ENCODE measurements at places on chromosomes 2 and 18.
A peak's percentile ranks its signal among the peaks of the same experiment; 100 is the strongest.

GRCh38 chr2:88765154-88765888 is 73.8 kb downstream of the RPIA start:
- H3K36me3 ChIP-seq, result no peaks in the 10 kb centered on the region
- H3K4me3 ChIP-seq, result peak overlapping the region; percentile 18
- no peaks in the 10 kb centered on the region for H3K4me1 ChIP-seq
- DNase-seq, result peak; percentile 30
- H3K27me3 ChIP-seq, result peaks cover 38% of the 10 kb centered on the region

GRCh38 chr2:2919574-2920365 is 457.8 kb downstream of the EIPR1 start:
- H3K27me3 ChIP-seq, result no peaks in the 10 kb centered on the region
- no peaks in the 10 kb centered on the region for H3K36me3 ChIP-seq
- H3K4me3 ChIP-seq, result no peak overlapping the region
- H3K27ac ChIP-seq, result no peak overlapping the region
- no peaks in the 10 kb centered on the region for H3K4me1 ChIP-seq
- no peak for DNase-seq

GRCh38 chr2:209977386-209978239 is 24.8 kb upstream of the RPE start:
- no peak overlapping the region for H3K4me3 ChIP-seq
- H3K27me3 ChIP-seq, result no peaks in the 10 kb centered on the region
- H3K36me3 ChIP-seq, result no peaks in the 10 kb centered on the region
- peak; percentile 39 for DNase-seq
- no peak overlapping the region for H3K27ac ChIP-seq

- no peak for DNase-seq
- H3K4me1 ChIP-seq, result peaks cover 4% of the 10 kb centered on the region
- no peak overlapping the region for H3K27ac ChIP-seq
- no peaks in the 10 kb centered on the region for H3K36me3 ChIP-seq
Measured at GRCh38 chr2:205128726-205129125, 553.6 kb upstream of the NRP2 start.

GRCh38 chr2:88829607-88830463 is 138.4 kb downstream of the RPIA start:
- DNase-seq, result no peak
- H3K36me3 ChIP-seq, result no peaks in the 10 kb centered on the region
- H3K4me1 ChIP-seq, result no peaks in the 10 kb centered on the region
- H3K4me3 ChIP-seq, result no peak overlapping the region

DNA sequence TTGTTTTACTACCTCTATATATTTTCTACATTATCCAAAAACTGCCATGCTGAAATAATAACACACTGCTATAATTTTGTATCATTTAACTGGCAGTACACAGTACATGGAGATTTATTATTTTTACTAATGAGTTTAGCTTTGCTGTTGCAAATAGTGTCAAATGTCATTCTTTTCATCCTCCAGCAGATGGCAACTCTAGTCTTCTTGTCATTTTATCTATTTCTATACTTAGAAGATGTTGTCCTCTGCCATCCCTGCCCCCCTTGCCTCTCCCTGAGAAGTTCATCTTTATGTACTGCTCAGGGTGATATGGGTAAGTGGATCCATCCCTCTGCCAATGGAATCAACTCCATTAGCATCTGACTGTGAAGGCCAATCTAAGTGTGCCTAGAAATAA is 21.7 kb upstream of the LRRTM1 start:
- no peak overlapping the region for H3K4me3 ChIP-seq
- peak; percentile 64 for DNase-seq
- no peaks in the 10 kb centered on the region for H3K27me3 ChIP-seq
- H3K27ac ChIP-seq, result no peak overlapping the region
